ENCODE measurements at places on chromosomes 11 and 22.

- no peak for DNase-seq
Observed at GRCh38 chr11:119729951-119730613, 1.1 kb upstream of the NECTIN1 start.

- no peak for DNase-seq
Observed at GRCh38 chr11:62151737-62152102, 27.9 kb downstream of the INCENP start.

DNA sequence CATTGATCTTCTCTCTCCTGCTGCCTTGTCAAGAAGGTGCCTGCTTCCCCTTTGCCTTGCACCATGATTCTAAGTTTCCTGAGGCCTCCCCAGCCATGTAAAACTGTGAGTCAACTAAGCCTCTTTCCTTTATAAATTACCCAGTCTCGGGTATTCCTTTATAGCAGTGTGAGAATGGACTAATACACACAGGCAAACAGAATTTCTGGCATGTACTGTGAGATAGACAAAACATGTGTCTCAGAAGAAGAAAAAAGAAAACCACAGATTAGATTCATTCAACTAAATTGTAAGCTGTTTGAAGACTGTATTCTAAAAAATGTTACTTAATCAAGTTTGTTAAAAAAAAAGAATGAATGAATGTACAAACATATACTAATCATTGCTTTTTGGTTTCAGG, 1.5 kb upstream of the MMP20 start:
- DNase-seq: no peak

GRCh38 chr11:47407746-47408590, at the start of gene SLC39A13:
SLC39A13 (plus strand) TSS chr11:47408590; CDS start chr11:47410095, 1,505 bp downstream.
- peak; percentile 52 for DNase-seq

- DNase-seq: no peak
Observed at GRCh38 chr22:50737728-50738648, at the start of gene ACR. ACR (plus strand) TSS chr22:50738204; CDS start chr22:50738236, 32 bp downstream.

- no peak for DNase-seq
Observed at GRCh38 chr11:110631551-110631950, 80.7 kb downstream of the ARHGAP20 start.

- no peak for DNase-seq
Observed at GRCh38 chr11:62682518-62682917, 3.6 kb upstream of the UBXN1 start.

DNA sequence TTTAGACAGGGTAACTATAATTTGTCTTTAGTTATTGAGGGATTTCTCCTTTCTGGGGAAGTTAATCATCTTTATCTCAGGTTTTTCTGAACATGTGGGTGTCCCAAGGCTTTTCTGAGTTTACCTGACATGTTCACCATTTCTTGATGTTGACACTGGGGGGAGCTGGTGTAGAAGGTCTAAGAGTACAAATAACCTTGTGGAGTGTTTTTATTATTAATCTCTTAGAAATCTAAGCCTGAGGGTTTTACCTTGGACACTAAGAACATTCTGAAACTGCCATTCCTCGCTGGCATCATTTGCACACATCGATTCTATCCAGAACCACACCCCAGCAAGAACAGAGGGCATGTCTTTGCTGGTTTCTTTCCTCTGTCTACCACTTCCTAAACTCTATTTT, 15.6 kb upstream of the C11orf91 start:
- DNase-seq: no peak

- DNase-seq: no peak
Observed at GRCh38 chr11:110801328-110801727, 89.1 kb upstream of the ARHGAP20 start.

DNA sequence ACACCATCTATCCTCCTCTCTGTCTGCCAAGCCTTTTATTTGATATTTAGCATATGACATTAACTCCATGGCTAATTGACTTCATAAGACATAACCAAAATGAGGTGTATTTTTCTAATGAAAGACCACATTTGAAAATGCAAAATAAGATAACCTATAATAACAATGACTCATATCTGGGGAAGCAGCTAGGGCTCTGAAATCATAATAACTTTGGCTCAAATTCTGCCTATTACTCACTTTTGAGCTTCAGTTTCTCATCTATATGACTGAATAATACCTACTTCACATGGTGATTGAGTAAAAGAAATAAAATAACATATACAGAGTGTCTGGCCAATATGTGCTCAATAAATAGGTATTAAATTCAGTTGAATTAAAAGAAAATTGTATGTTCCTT, 1419.8 kb upstream of the TENM4 start:
- DNase-seq: no peak

DNA sequence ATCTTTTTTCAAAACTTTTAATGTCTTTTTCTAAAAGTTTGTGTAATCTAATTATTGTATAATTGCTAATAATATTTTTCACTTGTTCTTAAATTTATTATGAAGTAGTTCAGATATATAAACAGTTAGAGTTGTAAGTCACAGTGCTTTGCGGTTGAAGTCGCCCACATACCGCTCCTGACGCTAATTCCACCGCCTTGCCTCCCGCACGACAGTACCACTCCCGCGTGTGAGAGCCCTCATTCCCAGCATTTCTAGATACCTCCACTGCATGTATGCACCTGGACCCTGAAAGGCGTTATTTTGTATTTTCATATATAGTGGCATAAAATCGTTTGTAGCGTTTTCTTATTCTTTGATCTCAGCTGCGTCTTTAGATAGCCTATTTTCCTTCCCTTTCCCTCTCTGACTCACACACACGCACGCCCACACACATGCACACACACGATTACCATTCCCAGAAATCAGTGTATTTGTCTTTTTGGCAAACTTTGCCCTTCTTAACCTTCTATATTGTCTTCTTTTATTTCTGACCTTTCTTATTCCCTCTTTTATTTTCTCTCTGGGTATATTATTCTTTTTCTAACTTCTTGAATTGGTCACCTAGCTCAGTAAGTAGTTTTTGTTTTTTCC, 56.4 kb upstream of the PITPNB start:
- DNase-seq: no peak

DNA sequence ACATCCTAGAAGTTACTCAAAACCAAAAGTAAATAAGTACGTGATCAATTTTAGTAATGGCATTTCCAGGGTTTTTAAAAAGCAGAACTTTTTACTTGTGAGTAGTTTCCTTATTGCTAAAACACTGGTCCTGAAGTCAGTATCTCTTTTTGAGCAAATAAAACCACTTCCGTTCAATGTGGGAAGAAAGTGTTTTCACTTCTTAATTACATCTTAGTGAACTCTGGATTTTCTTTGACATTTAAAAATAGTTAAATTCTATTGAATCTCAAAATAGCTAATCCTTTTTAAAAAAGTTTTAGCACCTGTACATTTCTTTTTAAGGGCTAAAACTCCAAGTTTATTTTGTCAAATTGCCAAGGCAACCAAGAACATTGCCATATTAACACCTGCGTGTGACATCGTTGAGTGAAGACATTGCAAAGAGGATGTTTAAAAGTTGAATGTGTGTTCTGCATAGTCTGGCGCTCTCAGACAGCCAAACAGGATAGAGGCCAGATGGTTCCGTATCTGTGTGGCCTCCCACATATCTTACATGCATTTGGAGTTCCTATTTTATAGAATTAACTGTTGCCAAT, 17.2 kb upstream of the OR5B21 start:
- DNase-seq: no peak

- DNase-seq: no peak
Observed at GRCh38 chr22:24434471-24435322, 7.3 kb downstream of the ADORA2A start.

GRCh38 chr11:78414321-78415051, 3.1 kb downstream of the GAB2 start:
- DNase-seq: no peak

GRCh38 chr22:37896939-37897338, 9.2 kb upstream of the MICALL1 start:
- no peak for DNase-seq

- DNase-seq: no peak
Observed at GRCh38 chr11:65503368-65503948, 4.6 kb downstream of the MALAT1 start.

- DNase-seq: no peak
Observed at GRCh38 chr11:66996609-66997273, 21.6 kb downstream of the C11orf86 start.

DNA sequence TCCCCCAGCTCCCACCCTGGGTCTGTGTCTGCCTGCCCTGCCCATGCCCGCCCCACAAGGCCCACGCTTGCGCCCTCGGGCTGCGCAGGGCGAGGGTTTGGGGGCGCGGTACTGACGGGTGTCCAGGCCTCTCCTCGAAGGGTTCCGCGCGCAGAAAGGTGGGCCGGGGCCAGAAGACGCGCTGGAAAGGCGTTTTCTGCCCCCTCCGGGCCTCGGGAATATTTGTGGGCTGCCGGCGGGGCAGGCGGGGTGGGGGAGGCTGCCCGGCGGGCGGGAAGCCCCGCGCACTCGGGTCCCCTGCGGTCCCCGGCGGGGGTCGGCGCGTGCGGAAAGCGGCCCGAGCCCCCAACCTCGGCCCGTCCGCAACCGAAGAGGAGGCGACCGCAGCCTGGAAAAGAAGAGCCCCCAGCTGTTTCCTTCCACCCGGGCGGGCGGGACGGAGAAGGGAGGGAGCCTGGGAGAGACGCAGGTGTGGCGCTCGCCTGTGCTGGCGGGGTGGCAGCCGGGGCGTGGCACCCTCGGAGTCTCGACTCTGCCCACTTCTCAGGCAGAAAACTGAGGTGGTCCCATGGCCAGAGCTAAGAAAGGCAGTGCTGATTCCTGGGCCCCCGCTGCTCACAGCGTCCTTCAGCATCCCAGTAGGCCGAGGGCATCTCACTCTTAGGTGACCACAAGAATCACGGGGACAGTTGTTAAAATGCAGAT, 59.0 kb downstream of the THAP12 start:
- DNase-seq: no peak

DNA sequence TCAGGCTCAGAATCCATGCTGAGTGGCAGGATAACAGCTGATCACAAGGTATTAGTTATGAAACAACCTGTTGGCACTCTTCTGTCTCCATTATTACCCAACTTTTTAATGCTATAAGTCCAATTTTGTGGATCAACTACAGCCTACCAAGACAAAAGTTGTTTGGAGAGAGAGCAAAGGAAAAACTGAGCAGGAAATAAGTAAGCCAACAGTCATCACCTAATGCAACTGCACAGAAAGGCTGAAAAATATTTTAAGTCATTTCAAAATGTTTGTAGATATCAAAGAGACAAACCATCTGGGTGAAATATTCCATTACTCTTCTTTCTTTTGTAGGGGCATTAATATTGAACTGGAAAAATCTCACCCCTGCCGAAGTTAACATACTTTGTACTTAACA, 41.6 kb downstream of the FDX1 start:
- DNase-seq: no peak

GRCh38 chr11:65865550-65866172, 5.4 kb downstream of the MUS81 start:
- DNase-seq: no peak

DNA sequence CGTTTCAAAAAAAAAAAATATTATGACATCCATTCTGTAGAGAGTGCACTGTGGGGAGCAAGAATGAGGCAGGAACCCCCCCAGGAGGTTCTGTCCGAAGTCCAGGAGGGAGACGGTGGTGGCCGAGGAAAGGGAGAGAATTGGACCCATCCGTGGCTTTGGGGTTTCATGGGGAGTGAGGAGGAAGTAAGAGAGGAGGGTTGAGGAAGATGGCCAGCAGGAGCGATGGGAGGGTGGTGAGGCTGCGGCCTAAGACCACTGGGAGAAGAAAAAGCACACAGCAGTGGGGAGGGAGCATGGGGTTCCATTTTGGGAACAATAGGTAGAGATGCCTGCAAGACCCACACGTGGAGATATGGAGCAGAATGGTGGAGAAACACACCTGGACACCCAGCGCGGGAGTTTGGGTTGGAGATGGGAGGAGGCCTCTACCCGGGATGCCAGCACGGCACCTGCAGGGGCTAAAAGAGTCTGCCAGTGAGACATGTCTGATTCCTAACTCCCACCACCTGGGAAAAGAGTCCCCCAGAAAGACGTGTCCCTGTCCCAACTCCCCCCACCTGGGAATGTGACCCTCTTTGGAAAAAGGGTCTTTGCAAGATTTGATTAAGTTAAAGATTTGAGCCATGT, 72.5 kb upstream of the SHANK2 start:
- DNase-seq: no peak

DNA sequence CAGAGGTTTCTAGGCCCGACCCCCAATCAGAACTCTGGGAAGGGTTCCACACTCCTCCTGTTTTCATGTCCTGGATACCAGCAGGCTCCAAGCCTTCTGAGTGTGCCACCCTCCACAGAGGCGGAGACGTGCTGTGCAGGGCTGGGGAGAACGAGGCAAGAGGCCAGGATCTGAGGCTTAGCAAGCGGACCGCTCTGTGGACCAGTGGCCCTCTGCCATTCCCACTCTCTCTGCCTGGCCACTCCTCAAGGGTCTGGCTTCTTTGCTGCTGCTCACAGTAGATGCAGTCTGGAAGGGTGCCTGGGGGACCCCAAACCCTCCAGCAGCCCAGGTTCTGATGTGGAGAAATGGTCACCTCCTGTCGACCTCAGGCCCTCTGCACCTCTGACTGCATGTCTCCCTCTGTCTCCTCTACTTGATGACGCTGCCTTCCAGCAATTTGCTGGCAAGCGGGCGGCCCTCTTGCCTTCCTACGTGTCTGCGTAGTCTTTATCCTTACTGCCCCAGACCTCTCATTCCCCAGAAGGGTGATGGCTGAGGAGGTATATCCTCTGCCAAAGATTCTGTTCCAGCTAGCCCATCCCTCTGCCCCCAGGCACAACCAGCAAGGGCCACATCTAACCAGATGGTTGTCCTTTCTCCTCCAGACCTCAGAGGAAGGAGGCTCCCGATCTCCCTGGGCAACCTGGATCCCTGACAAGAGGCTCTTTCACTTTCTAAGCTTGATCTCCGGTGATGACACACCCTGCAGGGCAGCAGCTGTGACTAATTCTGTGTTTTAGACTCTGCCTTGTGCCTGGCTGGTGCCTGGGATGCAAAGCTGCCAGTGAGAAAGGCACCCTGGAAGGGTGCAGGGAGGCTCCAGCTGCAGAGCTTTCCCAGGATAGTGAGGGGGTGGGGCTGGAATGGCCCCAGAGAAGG, 87.3 kb downstream of the NAT10 start:
- DNase-seq: no peak

GRCh38 chr22:24200619-24201212, 19.4 kb downstream of the SUSD2 start:
- DNase-seq: no peak

DNA sequence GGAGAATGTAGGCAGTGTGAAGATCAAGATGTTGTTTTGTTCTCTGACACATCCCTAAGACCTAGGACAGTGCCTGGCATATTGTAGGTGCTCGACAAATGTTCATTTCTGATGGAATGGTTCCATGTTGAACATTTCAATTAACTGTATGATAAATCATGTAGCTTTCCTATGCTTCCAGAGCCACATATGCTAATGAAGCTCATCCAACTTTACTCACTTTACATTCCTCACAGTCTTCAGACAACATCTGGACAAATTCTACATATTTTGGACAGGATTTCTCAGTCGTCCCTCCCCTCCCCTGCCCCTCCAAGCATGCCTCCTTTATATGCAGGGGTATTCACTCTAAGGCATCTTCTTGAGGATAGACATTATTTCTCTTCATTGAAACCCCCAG, 177.9 kb downstream of the BLID start:
- no peak for DNase-seq

- DNase-seq: no peak
Observed at GRCh38 chr11:114738954-114739353, 60.6 kb downstream of the NXPE2 start.

All from NCI-H187 treated with DMSO at 0.1 percent for 48 hours (cell line).